AG04449 (cell line): ENCODE measurements at places on chromosomes 1 and 21.

- no peak for DNase-seq
Measured at GRCh38 chr1:177849130-177849529, 120.7 kb downstream of the SEC16B start.

DNA sequence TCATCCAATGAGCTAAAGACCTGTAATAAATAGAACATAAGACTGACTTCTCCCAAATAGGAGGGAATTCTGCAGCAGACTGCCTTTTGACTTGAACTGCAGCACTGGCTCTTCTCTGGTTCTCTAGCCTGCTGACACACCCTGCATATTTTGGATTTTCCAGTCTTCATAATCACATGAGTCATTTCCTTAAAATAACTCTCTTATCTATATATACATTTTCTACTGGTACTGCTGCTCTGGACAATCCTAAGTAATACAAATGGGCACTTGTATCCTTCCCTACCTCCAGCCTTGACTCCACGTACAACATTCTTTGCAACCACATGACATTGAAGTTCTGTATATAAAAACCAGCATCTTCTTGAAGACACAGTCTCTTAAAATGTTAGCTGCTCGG, 429.4 kb upstream of the TMPRSS15 start:
- no peak for DNase-seq

DNA sequence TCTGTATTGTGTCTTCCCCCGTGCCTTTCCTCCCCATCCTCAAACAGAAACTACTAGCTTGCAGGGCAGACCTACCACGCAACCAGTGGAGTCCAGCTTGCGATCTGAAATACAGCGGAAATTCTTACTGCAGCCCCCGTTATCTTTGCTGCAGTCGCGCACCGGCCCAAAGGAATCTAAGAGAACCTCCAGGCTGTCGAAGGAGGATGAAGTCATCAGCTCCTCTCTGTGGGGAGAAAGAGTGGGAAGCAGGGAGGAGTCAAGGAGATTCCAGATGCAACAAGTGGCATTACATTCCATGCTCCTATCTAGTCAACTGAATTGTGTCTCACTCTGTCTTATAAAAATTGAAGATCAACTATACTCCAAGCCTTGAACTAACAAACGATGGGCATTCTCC, 206.9 kb downstream of the ASTN1 start:
- DNase-seq: no peak

DNA sequence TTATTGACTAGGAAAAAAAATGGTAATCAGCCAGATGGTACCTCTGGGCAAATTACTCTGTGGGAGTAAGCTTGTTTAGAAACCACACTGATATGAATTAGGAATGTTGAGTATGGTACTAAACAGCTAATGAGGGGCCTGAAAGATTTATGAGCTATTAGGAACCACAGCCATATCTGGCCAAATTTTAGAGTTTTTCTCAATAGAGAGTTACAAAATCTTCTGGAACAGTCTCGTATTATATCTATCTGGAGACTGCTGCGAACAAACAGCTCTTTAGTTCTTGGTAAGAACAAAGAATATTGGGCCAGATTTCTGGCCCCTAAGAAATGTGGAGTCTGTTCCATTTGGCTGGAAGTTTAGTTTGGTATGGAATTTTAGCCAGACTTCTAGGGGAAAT, 4.9 kb upstream of the PODN start:
- DNase-seq: peak; percentile 14

- no peak for DNase-seq
Measured at GRCh38 chr1:240094041-240094722, 2.5 kb downstream of the FMN2 start.

DNA sequence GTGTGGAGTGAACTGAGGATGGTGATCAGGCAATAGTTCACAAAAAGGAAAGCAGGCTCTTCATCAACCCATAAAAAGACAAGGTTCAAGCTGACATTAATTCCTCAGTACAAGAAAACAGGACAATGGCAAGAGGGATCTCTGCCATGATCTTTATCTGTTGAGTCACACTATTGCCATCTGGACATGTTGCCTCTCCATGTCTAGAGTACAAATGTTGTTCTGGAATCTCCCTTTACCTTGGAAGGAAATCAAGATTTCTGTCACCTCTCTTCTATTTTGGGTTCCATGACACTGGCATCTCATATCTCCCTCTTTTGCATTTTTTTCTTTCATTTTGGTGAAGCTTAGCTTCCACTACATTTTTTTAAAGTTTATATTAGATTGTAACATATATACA, 329.1 kb downstream of the USP25 start:
- no peak for DNase-seq

DNA sequence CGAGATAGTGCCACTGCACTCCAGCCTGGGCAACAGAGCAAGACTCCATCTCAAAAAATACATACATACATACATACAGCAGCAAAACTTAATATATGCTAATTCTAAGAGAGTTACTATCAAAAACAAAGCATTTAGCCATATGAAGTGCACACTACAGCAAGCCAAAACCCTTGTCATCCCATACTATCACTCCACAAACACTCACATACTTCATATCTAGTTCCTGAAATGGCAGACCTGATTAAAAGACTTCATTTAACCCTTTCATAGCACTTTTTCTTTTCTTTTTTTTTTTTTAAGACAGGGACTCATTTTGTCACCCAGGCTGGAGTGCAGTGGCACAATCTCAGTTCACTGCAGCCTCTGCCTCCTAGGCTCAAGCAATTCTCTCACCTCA, 65.6 kb downstream of the COP1 start:
- DNase-seq: no peak

DNA sequence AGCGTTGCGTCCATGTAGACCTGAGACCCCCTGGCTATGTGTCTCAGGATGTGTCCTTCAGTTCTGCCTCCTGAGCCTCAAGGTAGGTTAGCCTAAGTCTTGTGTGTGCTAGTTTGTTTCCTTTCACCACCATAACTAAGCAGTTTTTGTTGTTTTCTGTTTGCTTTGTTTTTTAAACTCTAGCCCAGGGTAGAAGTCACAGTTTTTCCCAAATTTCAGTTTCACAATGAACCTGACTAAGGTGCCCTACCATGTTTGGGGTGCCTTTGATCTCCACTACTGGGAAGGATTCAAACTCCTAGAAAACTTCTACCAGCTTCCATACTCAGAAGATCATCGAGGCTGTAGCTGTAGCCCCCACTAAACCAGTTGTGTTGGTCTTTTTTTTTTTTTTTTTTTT, 14.8 kb upstream of the SMG7 start:
- DNase-seq: no peak

DNA sequence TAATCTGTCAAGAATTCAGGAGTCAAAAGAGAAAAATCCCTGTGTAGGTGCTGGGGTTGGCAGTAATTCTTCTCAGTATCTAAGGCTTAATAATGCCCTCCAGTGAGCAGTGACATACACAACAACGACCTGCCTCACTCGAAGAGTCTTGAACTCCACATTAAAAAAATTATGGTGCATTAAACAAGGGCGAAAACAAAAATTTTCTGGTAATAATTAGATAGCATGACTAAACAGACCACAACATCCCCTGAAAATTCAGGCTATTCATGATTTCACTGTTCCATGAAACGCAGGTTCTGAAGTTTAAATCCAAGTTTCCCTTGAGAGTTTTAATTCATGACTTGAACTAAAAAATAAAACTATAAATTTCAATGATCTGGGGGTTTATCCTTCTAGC, 5.1 kb downstream of the SRSF4 start:
- DNase-seq: no peak

GRCh38 chr1:88104236-88104635, 579.8 kb upstream of the PKN2 start:
- no peak for DNase-seq

DNA sequence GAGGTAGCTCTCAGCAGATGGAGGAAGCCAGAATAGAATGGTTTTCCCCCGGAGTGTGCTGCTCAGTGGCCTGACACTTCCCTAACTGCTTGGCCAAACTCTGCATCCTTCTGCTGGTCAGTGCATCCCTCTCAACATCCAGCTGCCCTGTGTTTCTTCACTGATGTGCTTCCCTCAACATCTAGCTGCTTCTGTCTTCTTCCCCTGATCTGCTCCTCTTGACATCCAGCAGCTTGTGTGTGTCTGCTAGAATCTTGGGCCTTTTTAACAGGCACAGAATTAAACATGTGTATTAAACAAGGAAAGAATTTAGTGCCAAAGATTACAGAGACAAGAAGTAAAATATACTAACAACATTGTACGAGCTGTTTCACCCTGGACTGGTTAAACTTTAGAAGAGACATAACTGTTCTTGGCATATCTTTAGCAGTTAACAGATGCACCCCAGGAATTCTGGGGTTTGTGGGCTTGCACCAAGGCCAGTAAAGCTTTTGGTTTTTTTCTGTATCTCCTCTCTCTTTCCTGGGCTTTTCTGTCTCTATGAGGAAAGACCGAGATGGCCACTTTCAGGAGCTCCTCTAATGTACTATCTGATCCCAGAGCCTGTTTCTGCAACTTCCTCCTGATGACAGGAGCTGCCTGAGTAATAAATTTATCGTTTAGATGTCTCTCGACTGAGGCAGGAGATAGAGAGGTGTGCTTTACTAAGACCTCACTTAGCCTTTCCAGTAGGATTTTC, 34.8 kb upstream of the HSD3B1 start:
- no peak for DNase-seq

GRCh38 chr1:16009030-16009460, 5.0 kb downstream of the SRARP start:
- no peak for DNase-seq

- no peak for DNase-seq
Measured at GRCh38 chr1:195637539-195637938, 970.7 kb downstream of the KCNT2 start.

DNA sequence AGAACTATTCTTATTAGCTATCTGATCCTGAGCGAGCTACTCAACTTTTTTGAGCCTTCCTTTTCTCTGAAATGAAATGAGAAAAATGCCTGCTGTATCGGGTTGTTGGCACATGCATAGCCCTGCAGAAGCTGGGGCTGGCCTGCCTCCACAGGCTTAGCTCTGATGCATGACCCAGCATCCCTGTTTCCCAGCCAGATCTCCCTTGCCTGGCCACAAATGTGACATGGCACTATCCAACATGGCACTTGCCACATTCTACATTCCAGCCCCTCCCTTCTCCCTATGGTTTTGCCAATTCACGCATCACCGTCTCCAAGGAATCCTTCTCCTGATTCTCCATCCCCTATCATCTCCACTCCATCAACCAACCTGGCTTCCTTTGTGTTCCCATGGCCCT, 13.8 kb downstream of the RNU5D-1 start:
- no peak for DNase-seq

DNA sequence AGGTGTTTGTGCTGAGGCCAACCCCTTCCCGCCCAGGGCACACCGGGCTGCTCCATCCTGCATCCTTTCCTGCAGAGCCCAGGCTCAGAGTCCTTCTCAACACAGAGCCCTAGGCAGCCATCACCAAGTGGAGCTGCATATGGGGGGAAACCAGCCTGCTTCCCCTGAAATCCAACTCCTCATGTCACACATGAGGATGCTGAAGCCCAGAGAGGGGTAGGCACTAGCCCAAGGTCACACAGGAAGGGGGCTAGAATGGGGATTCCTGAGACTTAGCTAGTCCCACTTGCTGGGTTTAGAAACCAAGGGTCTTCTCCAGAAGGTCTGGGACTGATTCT, 5.5 kb upstream of the TNFRSF1B start:
- DNase-seq: no peak

GRCh38 chr1:55143684-55144083, 71.5 kb downstream of the USP24 start:
- no peak for DNase-seq

- DNase-seq: peak; percentile 47
Measured at GRCh38 chr1:38834937-38835827, 24.4 kb downstream of the RRAGC start.

- no peak for DNase-seq
Measured at GRCh38 chr1:36769886-36770830, 264.2 kb downstream of the GRIK3 start.

- DNase-seq: no peak
Measured at GRCh38 chr1:154768456-154769125, 101.5 kb downstream of the KCNN3 start.

- DNase-seq: no peak
Measured at GRCh38 chr21:38496224-38496623, 2.1 kb downstream of the ERG start.

DNA sequence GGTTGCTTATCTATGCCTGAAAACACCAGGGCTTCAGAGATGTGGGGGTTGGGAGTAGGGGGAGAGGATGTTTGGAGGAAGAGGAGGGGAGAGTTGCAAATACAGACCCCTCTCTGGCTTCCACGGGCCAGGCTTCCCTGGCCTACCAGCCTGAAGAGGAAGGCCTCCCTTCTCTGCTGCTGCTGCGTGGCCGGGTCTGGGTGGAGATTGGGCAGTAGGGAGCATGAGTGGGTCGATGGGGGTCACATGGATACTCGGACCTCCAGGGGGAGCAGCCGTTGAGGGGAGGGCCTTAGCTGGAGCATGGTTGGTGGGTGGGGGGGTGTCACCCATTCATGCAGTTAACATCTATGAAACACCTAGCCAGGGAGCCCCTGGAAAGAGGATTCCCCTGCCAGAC, 1.5 kb downstream of the RORC start:
- DNase-seq: no peak

GRCh38 chr1:157532569-157532968, 19.7 kb downstream of the FCRL5 start:
- DNase-seq: no peak

DNA sequence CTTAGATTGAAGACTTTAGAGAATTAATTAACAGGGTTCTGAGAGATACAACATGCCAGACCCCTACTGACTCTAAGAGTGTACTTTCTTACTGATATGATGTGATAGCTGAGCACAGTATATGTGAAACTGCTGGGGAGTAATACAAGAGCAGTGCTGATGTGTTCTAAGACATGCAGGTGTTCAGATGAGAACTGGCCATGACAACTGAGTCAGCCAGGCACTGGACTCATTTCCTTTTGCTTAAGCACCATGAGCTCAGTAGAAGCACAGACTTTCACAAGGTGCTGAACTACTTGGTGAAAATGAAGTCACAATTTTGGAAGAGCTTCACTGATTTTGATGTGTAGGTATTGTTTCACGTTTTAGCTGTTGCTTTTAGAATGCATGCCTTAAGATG, 15.9 kb upstream of the POGZ start:
- DNase-seq: no peak

DNA sequence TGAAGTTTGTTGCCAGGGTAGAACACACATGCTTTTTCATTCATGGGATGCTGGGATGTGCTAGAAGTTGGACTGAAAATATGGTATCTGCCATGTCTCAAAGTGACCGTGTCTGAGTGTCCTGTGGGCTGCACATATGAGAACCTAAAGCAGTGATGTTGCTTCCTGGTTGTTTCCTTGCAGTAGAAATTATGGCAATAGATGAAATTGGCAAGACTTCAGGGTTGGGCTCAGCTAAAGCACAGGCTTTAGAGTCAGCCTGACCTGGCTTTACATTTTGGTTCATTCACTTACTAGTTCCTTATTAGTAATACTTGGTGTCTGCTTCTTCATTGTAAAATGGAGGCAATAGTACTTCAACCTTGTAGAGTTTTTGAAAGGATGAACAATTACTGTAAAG, 2.2 kb downstream of the LAMC2 start:
- DNase-seq: no peak
